ENCODE measurements at places on chromosomes 2 and 18. TPM values are rescaled to one million over a fixed set of nuclear protein-coding genes. Genes with fewer than 3 reads are reported as not detected.
A peak's percentile ranks its signal among the peaks of the same experiment; 100 is the strongest.

HTRA2 gene
- total RNA-seq: 46.6 TPM

RTN4 gene
- 82.2 TPM for total RNA-seq

UPP2 gene
- total RNA-seq: not detected

UGT1A10 gene
- not detected for total RNA-seq

ACTG2 gene
- total RNA-seq: 0.43 TPM

TMEM247 gene
- total RNA-seq: not detected

SP5 gene
- total RNA-seq: not detected

UGT1A3 gene
- total RNA-seq: not detected

DNA sequence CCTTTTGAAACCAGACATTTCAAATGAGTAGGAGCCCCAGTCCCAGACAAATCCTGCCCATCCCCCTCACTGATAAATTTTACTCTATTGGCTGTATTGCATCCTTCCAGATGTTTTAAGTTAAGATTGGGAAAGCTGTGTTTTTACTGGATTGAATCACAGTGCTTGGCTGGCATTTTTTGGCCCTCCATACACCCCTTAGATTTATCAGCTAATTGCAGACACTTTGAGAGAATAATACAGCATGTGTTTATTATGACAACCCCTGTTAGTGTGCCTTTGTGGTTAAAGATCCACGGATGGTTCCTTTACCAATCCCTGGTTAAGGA is 74.9 kb downstream of the ANTXR1 start:
- DNase-seq: no peak

DNA sequence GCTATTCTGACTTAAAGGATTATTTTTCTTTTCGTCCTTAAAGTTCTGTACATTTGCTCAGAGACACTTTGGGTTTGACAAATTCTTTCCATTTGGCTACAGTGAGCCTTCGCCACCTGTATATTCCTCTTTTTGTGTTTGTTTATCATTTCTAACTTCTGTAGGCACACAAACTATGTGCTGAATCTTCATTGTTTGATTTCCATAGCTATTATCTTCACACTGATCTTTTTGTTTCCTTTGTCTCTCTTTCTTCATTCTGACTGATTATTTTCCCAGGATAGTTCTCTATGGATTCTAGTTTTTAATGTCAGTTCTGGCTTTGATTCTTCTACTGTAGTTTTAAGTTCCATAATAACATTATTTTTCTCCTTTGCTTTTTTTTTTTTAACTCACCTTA is 350.2 kb downstream of the ZNF521 start:
- DNase-seq: no peak

- no peak for DNase-seq
Observed at GRCh38 chr18:41783065-41783818, 171.8 kb upstream of the PIK3C3 start.

DNA sequence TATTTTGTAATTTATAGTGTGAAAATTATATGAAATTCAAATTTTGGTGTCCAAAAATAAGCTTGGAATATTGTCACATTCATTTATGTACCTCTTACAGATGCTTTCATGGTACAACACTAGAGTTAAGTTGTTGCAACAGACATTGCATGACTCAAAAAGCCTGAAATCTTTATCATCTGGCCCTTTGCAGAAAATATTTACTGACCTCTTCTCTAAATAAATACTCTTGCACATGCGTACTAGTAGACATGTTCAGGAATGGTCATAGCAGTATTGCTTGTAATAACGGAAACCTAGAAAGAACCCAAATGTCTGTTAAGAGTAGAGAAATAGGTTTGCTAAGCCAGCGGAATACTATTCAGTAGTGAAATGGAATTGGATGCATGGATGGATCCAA is 60.4 kb downstream of the GALNT1 start:
- no peak for DNase-seq

- no peak for DNase-seq
Observed at GRCh38 chr2:218230882-218231281, 13.9 kb downstream of the ARPC2 start.

GRCh38 chr2:72326759-72327158 is 179.1 kb upstream of the CYP26B1 start:
- no peak for DNase-seq

GRCh38 chr2:219218217-219218731 is 484 bp downstream of the ABCB6 start:
- no peak for DNase-seq

GRCh38 chr2:116491292-116491691 is 1323.2 kb upstream of the DDX18 start:
- no peak for DNase-seq

- DNase-seq: no peak
Observed at GRCh38 chr2:240916571-240917008, 10.5 kb downstream of the CROCC2 start.

GRCh38 chr2:215590010-215590745 is 154.3 kb upstream of the FN1 start:
- DNase-seq: no peak

DNA sequence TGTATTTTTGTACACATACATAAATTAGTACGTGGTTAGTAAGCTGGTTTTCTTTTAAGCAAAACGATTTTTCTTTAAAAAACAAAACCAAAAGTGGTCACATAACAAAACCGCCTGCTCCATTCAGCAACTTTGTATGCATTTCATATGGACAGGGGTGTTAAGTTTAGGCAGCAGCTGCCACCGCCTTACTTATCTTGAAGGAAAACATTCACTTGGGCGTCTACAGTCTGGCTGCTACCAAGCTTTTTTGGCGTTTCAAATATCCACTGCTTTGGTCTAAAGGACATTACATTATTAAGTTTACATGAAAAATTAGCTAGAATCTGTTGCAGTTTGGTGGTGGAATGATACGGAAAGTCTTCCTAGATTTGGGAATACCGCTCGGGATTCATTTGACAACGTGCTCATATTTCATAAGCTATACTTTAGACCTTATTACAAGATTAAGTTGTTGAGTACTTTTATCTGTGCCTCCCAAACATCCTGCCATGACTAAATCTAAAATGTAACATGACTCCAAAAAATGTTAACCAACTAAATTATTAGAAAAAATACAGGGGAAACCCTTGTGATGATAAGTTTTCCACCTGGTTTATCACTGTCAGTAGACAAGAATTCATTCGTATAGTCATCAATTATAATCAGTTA is 214.8 kb downstream of the NEDD4L start:
- no peak for DNase-seq

DNA sequence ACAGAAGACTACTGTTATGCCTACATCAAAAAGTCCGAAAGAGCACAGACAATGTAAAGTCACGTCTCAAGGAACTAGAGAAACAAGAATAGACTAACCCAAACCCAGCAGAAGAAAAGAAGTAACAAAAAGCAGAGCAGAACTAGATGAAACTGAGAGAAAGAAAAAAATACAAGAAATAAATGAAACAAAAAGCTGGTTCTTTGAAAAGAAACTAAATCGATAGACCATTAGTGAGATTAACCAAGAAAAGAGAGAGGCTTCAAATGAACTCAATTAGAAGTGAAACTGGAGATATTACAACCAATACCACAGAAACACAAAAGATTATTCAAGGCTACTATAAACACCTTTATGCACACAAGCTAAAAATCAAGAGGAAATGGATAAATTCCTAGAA is 271.8 kb downstream of the MBD2 start:
- DNase-seq: no peak

DNA sequence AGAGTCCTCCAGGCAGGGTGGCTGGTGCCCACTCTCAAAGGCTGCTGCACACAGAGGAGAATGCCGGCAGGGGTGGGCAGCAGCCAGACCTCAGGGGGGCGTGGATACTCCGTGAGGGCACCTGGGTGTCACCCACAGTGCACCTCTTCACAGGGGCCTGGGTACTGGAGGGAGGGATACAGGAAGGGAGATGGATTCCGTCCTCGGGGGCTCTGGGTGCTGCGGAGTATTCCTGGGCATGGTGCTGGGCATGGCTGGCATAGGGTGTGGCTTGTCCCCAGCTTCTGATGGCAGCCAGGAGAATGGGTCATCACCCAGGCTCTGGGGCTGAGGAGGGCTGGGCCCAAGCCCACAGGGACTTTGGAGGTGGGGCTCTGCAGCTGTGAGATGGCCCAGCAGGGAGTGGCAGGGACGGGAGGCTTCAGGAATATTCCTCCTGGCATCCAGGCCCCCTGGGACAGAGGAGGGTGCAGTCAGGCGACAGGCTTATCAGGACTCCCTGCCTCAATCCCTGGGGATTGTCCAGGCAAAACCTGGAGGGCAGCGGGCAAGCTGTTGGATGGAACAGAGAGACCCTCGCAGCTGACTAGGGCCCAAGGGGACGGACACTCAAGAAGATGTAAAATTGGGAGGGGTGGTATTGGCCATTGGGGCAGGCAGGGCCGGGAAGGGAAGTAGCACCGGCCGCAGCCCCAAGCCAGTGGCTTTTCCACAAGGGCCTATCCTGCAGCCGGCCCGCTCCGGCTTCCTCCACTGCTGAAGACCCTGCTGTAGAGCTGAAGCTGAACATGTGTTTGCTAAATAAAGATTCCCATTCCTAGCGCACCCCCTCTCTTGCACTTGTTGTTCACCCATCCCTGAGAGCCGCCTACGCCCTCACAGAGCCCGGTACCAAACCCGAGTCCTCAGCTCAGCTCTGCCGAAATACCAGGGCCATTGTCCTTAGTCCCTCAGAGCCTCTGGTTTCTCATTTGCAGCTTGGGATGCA is 5.7 kb upstream of the KLHL30 start:
- no peak for DNase-seq

GRCh38 chr2:189328848-189329245 is 112.4 kb upstream of the WDR75 start:
- DNase-seq: no peak

DNA sequence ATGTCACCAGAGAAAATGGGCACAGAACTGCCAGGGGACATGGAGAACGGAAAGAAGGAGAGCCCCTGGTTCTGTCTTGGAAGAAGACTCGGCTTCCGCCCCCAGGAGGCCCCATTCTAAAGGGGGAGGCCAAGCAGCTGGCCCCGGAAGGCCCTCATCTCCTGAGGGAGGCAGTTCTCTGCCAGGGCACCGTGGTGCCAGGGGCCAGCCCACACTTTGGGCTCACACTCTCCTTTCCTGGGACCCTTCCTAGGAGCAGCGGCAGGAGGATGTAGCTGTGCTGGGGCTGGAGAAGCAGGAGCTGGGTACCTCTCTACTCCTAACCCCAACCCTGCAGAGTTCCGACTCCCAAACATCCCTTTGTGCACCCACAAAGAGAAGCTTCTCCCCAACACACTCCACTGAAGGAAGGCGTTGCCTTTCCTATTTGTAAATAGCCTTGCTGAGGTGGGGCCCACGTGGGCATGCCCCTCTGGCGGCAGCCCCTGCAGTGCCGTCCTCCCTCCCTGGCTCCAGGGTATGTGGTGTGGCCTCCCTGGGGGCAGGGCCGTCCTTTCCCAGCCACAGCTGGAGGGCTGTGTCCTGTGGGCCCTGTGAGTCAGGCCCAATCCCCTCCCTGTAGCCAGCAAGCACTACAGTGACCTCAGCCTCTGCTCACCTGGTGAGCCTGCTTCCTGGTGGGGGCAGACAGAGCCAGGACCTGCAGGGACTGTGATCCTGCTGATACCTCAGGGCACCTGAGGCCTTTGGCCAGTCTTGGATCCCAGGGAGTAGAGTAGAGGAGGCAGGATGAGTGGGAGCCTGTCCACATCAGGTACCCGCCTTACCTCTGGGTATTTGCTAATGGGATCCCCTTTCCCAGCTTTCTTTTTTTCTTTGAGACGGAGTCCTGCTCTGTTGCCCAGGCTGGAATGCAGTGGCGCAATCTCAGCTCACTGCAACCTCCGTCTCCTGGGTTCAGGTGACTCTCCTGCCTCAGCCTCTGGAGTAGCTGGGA is 26.6 kb downstream of the ZFP36L2 start:
- no peak for DNase-seq

DNA sequence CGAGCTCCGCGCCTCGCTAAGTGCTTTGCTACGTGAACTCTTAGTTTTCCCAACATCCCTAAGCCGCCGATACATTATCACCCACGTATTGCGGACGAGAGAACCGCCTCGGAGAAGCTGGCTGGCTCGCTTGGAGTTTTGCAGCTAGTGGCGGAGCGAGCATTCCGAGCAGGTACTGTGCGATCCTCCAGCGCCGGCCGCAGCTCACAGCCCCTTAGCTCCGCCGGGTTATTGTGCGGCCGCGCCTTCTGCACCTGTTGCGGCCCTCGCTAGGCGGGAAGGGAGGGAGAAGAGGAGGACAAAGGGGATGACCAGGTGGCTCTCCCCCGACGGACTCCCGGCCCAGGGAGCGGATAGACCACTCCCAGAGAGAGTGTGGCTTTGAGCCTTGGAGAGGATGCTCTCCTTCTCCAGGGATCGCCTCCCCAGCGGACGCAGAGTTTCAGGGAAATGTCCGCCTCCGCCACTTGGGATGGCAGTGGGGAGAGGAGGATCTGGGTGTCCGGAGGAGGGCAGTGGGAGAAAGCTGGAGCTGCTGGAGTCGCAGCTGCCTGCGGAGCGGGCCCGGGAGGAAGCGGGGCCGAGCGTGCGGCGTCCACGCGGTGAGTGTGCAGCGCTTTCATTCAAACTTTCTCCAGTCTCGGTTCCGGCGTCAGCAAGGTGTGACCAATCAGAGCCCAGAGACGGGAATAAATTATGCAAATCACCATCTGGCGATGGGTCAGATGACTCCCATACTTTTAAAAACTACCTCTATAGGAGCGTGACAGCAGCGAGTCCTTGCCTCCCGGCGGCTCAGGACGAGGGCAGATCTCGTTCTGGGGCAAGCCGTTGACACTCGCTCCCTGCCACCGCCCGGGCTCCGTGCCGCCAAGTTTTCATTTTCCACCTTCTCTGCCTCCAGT is at the start of gene LIPG:
Gene LIPG, plus strand, starts transcription at position 769 of the 905 bp plus-strand sequence. CDS start 252 bp downstream, outside the sequence.
- DNase-seq: peak; percentile 56

GRCh38 chr2:147679191-147679954 is 165.5 kb upstream of the ACVR2A start:
- DNase-seq: no peak

DNA sequence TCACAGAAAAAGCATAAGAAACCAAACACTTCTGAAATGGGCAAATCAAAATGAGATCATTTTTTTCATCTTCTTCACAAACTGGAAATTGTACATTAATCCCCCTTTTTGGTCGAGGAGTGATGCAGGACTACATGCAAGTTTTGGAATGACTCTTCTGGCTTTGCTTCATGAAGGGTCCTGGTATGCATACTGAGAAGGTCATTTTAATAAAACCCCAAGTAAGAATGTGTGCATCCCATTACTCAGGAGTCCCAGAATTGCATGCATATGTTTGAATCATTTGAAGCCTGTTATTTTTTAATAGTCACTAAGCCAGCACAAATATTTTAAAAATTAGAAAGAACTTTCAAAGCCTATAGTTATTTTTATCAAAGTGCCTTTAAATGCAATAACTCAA is 16.7 kb upstream of the EHBP1 start:
- no peak for DNase-seq

DNA sequence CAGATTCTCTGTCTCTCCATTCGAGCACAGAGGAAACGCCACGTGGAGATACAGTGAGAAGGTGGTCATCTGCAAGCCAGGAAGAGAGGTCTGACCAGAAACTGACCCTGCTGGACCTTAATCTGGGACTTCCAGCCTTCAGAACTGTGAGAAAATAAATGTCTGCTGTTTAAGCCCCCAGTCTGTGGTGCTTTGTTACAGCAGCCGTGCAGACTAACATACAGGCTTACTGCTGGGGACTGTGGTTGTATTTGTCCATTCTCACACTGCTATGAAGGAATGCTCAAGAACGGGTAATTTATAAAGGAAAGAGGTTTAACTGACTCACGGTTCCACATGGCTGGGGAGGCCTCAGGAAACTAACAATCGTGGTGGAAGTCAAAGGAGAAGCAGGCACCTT is 432.7 kb downstream of the IRS1 start:
- no peak for DNase-seq

Data from activated naive CD8-positive, alpha-beta T cell treated with anti-CD3 and anti-CD28 coated beads, Interleukin-2, amount 10 ng/mL, durations not matched to agents 7 days and 5 days (primary cell).